Vagina (tissue), 2 donors: ENCODE measurements at places on chromosomes 16 and 17.

DNA sequence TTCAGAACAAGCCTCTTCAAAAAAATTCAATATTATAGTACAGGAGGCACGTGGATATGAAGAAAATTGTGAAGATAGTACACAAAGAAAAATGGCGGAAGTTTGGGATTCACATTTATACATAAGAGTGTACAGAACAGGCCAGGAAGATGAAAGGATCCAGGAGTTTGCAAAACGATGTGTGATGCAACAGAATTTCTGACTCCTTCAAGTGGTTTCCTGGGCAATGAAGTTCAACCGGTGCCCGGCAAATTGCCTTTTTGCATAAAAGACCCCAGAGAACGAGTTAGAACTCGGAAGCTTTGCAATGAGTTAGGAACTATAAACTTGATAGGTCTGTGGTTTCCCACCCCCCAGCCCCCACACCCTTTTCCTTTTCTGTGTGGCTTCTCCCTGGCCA, 189.1 kb downstream of the SALL1 start:
- DNase-seq: no peak

GRCh38 chr17:28443901-28444638, 29.4 kb upstream of the SLC13A2 start:
- DNase-seq: no peak

GRCh38 chr17:55728833-55729232, 6.2 kb upstream of the TMEM100 start:
- DNase-seq: no peak

GRCh38 chr16:76228546-76229146, 48.6 kb upstream of the CNTNAP4 start:
- DNase-seq: no peak

DNA sequence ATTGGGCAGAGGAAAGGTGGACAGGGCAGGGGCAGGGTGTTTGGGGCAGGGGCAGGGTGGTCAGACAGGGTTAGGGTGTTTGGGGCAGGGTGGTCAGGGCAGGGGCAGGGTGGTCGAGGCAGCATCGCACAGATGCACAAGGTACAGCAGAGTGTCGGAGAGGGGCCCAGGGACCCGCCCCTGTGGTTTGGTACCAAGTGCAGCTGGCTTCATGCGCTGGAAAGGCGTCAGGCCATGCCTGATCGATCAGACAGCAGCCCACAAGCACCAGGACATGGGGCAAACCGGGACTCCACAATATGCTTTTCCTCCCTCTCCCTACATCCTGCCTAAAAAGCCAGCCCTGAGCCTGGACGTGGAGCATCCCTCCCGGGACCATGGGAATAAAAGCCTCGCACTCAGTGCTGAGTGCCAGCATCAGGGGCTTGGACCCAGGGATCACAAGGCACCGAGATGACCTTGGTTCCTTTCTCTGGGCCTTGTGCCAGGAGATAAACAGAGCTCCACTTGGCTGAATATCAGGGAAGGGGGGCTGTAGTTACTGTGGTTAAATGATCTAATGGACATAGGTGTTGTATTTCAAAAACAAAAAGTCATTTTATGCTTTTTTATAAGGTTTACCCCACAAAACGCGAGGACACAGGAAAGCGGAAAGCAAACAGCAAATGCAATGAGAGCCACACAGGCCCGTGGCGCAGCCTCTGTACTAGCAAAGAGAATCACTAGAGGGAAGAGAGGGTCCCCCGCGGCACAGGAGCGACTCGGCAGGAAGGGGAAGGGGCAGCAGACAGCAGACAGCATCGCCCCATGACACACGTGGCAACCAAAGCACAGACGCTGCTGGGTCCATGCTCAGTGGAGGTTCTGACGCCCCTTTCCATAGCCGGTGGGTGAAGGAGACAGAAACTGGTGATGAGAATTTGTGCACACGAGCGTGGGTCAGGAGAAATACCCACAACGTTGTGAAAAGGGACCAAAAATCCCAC, 5.3 kb upstream of the HEXD start:
- DNase-seq: no peak

DNA sequence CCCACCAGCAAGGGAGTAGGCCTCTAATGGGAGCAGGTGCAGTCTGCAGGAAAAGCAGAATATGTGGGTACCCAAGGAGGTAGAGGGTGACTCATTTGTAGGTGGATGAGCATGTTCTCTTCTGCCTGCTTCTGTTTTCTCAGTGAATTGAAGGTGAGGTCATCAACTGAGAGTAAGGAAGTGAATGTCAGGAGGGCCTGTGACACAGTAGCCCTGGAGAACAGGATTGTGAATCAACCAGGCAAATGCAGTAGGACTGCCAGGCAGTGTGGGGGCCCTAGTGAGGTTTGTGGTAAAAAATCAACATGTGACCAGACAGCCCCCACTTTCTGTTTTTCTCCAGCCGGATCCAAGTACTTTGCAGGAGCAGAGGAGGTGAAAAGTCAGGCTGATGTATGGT, 150.5 kb upstream of the SOX9 start:
- no peak for DNase-seq

DNA sequence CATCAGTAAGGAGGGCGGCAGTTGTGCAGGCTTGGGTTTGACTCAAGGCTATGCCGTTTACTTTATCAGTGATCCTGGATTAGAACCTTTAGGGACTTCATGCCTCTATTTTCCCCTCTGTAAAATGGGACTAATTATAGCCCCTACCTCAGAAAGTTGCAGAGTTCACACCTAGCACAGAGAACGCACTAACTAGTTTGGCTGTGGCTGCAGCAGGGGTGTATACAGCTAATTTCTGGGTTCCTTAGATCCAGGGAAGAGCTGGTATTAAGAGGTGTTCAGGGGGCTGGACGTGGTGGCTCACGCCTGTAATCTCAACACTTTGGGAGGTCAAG, 267.3 kb downstream of the CPPED1 start:
- no peak for DNase-seq

DNA sequence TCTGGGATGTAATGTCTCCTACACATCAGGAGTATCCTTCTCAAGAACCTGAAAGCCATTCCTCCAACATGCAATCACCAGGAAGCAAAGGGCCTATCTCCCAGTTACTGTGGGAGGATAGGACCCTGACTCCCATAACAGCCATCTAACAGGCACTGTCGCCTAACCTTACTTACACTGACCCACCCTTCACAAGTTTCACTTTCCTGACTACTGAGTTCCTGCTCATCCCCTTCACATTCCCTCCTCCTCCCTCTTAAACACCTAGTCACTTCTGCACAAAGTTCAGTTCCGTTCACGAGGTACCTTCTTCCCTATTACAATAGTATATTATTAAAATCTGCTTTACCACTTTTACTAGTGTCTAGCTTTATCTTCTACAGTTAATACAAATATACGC, 1.3 kb downstream of the C17orf67 start:
- no peak for DNase-seq

GRCh38 chr16:75501359-75501758, 6.1 kb upstream of the CHST6 start:
- DNase-seq: no peak

DNA sequence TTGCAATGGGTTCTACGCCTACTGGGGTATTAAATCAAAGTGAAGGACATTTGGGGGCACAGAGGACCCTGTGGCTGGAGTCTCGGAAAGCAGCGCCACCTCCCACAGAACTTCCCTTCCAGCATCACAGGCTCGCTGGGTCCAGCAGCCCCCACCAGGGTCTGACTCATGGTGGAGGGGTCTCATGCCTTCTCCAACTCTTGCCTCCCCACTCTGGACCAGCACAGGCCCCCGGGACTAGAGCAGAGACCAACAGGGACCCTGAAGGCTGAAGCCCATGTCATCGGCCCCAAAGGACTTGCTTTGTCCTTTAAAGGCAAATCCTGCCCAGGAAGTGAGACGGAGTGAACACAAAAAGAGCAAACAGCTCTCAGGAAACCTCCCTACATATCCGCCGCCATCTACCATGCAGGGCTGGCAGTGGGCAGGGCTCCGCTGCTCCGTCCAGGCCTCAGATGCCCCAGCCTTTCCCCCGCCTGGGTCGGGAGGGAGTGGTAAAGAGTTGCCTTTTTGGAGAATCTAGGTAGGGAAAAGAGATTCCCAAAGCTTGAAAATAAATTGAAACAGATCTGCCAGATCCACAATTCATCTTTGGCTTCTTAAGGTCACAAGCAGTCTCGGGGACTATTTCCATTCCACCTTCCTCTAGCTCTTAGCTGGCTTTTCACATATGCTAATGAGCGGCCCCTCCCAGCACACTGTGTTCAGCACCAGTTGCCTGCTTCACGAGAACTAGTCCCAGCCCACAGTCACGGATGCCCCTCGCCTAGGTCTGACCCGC, 2.1 kb upstream of the GPRC5C start:
- no peak for DNase-seq

- DNase-seq: no peak
Observed at GRCh38 chr17:13337864-13338371, 263.8 kb downstream of the HS3ST3A1 start.

GRCh38 chr17:35167666-35168065, 20.0 kb downstream of the UNC45B start:
- no peak for DNase-seq

DNA sequence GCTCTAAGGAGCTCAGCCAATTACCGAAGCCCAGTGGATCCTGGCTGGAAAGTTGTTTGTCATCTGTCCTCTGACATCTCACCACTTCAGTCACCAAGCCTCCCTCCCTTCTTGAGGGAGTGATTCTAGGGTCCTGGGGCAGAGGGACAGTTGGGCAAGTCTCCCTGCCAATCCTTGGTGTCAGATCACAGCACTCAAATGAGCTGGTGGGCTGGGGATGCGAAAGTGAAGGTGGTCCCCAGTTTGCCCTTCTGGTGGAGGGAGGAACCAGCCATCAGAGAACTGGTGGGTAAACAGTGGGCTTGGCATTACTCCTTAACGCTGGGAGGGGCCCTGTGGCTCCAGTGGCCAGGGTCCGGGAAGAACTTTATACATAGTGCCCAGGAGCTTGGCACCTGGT, 4.4 kb upstream of the CALB2 start:
- no peak for DNase-seq

DNA sequence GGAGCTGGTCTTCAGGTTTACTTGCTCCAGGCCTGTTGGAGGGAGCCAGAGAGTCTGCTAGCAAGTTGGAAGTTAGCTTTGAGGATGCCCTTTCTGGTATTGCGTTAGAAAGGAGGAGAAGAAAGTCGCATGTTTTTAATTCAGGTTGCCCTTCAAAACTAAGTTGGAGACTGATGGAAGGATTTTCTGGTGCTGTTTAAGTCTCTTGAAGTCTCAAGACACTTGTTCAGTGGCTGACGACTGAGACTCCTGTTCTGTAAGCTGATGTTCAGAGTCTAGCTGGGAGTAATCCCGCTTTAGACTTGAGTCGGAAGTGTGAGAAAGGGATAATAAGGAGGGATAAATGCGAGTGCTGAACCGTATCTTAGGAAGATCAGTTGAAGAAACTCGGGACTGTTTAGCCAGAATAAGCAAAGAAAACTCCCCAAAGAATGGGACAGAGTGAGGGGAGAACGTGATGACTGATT, 740 bp downstream of the AATF start:
- DNase-seq: no peak

DNA sequence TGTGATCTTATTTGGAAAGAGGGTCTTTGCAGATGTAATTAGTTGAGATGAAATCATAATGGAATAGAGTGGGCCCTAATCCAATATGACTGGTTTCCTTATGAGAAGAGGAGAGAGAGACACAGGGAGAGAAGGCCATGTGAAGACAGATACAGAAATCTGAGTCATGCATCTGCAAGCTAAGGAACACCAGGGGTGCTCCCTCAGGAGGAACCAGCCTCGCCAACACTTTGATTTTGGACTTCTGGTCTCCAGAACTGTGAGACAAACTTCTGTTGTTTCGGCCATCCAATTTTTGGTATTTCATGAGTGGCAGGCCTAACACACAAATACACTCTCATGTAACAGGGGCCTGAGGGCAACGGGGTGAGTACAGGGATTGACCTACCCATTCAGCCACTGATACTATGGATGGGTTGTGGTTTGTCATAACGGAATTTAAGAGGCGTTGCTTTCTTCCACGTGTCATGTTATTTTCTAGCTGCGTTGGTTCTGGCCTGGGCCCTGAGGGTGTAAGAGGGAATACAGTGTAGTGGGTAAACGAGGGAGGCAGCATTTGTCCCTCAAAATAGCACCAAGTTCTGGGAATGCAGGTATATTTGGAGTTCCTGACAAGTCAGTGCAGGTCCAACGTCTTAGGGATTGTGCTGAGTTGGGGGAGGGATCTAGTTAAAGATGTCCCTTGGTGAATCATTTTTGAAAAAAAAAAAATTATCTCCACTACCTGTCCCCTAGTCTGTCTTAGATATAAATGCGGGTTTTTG, 17.7 kb downstream of the PLCG2 start:
- DNase-seq: no peak

- DNase-seq: no peak
Observed at GRCh38 chr16:87674419-87674818, 72.1 kb downstream of the JPH3 start.

DNA sequence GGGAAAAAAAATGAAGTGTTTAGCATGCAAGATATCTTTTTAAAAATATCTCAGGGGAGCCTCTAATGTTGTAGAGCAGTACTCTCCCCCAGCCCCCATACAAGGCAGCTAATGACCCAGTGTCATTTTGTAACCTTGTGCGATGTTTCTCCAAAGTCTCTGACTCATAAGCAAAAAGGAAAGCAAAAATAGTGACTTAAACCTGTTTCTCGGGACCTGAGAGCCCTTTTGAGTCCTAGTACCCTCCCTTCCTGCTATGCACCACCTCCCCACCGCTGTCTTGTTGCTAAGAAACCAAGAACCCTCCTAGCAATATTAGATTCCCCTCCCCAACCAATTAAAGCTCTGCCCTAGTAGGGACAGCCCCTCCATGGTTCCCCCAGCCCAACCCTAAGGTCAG, 2.8 kb downstream of the MYCBPAP start:
- no peak for DNase-seq

- DNase-seq: no peak
Observed at GRCh38 chr16:1331712-1332617, 1.5 kb upstream of the BAIAP3 start.

DNA sequence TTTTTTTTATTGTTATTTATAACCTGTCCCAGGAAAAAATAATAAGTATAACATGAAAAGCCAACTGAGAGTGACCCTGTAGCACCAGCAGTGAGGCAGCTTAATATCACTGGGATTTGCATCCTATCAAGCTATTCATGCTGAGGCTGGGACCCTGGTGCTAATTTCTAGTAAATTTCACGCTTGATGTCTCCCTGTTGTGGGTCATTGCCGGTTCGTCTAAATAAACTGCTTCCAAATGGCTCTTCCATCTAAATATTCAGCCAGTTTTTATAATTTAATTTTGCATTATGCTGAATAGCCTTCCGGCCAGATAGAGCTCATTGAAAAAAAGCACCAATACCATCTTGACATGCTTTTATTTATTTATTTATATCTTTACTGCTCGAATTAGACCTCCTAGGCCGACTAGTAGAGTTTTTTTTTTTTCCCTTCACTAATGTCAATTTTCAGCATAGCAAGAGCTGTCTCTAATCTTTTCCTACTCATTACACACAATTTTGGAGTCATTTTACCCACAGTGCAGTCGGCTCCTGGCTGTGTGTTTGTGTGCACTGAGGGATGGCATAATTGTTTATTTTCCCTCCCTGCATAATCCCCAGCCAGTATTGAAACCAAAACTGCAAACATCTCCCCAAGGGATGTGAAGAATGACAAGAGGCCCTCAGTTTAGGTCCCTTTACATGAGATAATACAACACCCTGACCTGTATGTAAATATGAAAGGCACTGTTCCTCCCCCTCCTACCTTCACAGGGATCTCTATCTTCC, 168.8 kb downstream of the AATF start:
- DNase-seq: no peak
